GM04504 (cell line): ENCODE measurements at places on chromosomes 11 and 22.

DNA sequence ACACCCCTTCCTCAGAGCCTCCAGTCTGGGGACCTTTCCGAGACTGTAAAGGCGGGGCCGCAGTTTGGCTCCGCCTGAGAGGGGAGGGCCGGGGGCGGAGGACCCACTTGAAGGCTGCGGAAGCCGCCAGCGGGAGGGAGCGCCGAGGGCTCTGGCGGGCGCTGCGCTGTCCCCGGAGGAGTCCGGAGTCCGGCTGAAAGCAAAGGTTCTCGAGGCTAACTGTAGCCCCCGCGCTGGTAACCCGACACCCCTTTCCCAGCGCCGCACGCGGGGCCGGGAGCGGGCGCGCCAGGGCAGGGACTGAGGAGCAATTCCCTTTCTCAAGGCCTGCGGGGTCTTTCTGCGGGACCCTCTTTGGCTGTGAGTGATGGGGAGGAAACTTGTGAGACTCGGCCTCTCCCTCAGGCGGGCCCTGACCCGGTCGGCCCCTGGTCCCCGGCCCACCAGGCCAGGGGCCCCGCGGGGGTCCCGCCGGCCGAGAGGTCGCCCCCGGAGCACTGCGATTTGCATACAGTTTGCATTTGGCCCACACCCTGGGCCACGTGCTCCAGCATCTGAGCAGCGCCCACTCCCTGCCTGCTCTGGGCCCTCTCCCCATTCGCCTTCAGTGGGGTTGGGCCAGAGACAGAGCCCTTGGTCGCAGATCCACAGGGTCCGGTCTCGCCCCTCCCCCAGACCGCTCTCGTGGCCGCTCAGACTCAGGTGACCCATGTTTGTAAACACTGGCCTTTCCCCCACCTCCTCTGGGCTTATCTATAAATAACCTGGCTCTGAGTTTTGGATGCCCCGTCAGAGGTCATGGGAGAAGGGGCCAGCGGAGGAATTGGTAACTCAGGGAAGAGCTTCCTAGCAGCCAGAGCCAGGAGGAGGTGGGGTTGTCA lies 519 bp upstream of the ART5 start:
- DNase-seq: peak; percentile 9

GRCh38 chr11:69022260-69022659 lies 9.2 kb upstream of the MRGPRF start:
- no peak for DNase-seq

DNA sequence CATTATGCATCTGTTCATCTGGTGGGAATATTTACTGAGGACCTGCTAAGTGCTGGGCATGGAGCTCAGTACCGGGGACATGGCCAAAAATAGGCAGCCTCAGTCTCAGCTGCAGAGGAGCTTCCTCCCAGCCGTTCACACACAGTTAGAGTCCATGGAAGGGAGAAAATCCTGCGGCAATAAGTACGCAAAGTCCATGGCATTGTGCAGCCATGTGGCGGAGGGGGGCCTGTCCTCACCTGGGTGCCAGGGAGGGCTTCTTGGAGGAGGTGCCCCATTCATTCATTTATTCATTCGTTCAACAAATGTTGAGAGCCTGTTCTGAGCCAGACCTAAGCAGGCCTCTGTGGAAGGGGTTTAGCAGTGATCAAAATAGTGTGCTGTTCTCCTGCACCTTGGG lies 59.3 kb upstream of the ANO1 start:
- no peak for DNase-seq

GRCh38 chr11:111527279-111527678 lies 12.7 kb downstream of the HOATZ start:
- DNase-seq: no peak

GRCh38 chr11:86769219-86769618 lies 31.1 kb upstream of the PRSS23 start:
- DNase-seq: no peak

DNA sequence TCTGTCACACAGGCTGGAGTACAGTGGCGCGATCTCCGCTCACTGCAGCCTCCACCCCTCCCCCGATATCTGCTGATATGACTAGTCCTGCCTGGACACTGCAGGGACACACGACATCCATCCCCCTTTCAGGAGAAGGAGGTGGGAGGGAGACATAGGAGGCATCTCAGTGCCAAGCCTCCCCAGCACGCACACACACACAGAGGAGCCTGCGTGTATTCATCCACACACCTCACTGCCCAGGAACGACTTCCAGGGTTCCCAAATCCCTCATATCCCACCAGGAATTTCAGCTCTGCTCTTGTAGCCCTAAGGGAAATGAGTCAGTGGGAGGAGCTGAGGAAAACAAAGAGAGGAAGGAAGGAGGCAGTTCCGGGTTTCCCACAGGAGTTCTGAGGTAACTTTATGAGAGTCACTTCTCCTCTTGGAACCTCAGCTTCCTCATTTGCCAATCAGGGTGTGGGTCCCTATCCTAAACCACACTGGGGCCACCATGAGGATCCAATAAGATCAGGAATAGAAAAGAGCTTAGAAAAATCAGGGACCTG lies 37.2 kb upstream of the ACER3 start:
- DNase-seq: no peak

- DNase-seq: no peak
Measured at GRCh38 chr22:20508815-20509271, 1.4 kb downstream of the MED15 start.

GRCh38 chr11:114664641-114665040 lies 13.7 kb upstream of the NXPE2 start:
- DNase-seq: no peak

GRCh38 chr22:22820626-22821025 lies 67.0 kb upstream of the IGLL5 start:
- DNase-seq: no peak

- DNase-seq: no peak
Measured at GRCh38 chr11:29255401-29255800, 761.4 kb downstream of the KCNA4 start.

DNA sequence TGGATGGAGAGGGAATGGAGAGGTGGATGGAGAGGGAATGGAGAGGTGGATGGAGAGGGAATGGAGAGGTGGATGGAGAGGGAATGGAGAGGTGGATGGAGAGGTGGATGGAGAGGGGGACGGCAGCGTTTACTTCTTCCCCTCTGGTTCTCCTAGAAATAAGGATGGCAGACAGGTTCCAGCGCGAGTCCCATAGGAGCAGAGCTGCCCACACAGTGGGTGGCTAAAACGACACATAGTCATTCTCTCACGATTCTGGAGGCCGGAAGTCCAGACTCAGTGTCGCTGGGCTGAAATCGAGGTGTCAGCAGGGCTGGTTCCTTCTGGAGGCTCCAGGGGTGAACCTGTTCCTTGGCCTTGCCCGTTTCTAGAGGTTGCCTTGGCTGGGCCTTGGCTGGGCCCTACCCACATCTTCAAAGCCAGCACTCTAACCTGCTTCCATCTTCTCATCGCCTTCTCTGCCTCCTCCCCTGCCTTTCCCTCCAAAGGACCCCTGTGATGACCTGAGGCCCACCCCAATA lies 12.7 kb upstream of the CTSD start:
- DNase-seq: no peak

- peak; percentile 34 for DNase-seq
Measured at GRCh38 chr22:29268511-29269229, 602 bp downstream of the EWSR1 start.

DNA sequence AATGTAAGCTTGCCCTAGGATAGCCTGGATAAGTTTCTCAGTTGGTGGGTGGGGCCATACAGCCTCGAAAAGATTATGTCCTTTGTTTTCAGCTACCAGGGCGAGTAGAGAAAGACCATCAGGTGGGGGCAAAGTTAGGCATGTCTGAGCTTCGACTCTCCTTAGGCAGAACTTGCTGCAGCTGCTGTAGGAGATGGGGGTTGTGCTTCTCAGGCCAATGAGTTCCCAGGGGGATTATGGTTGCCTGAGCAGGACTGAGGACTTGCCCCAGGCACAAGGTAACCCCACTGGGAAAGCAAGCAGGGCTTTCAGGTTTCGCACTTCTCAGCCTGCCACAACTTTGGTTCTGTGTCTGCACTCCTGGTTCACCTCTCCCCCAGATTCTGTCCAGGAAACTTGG lies 173.4 kb upstream of the SESN3 start:
- no peak for DNase-seq

DNA sequence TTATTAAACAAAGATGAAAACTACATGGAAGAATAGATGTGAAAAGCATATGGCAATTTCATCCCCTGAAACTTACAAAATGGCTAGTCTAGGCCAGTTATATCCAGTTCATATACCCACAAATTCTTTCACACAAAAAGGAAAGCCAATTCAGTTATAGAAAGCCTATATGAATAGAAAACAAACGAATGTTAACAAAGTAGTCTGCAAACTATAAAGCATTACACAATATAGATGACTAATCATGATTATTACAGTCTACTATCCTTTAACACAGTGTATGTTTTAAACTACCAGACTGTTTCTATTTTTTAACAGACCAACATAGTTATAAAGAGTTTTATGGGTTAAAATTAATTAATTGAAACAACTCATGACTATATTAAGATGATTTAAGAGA lies 12.1 kb downstream of the DCUN1D5 start:
- DNase-seq: no peak

- no peak for DNase-seq
Measured at GRCh38 chr11:26607725-26608506, 35.9 kb upstream of the MUC15 start.

DNA sequence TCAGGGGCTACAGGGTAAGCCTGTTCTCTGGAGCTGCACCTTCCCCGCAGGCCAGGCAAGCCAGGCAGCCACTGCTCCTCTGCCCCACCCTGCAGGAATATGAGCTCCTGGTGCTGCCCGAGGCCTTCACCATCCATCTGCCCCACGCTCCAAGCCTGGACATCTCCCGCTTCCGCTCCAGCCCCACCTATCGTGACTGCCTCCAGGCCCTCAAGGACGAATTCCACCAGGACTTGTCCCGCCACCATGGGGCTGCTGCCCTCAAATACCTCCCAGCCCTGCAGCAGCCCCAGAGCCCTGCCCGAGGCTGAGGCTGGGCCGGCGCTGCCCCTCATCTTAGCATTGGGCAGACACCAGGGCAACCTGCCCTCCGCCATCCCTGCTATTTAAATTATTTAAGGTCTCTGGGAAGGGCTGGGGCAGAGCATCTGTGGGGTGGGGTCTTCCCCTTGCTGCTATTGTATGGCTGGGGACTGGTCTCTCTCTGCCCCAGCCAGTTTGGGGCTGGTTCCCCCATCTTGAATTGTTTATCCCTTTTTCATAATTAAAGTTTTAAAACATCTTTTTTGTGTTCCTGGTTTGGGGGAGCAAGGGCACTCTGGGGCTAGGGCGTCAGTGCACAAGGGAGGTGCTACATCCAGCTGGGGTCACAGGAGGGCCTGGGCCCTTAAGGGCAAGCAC lies 6.2 kb downstream of the LARGE2 start:
- DNase-seq: no peak
